ENCODE measurements at places on chromosomes 2 and 18.

DNA sequence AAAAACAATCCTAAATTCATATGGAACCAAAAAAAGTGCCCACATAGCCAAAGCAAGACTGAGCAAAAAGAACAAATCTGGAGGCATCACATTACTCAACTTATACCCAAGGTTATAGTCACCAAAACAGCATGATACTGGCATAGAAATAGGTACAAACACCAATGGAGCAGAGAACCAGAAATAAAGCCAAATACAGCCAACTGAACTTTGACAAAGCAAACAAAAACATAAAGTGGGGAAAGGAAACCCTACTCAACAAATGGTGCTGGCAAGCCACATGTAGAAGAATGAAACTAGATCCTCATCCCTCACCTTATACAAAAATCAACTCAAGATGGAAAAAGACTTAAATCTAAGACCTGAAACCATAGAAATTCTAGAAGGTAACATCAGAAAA, 40.5 kb downstream of the CRYGD start:
- no peak for DNase-seq

DNA sequence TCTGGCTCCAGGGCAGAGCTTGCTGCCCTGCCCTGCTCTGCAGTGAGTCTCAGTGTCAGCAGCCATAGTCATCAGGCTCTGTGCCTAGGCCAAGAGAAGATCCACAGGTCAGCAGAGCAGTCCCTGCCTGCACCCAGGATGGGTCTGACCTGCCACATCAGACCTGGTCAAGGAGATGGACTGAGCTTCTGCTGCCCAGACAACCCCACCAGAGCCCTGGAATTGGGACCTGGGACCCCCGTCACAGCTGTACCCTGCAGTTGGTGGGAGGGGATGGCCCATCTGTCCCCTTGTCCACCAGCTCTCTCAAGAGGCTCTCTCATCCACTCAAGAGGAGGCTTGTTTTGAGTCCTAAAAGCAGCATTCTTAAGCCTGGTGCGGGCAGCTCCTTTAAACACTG, 142.6 kb downstream of the TFCP2L1 start:
- no peak for DNase-seq

DNA sequence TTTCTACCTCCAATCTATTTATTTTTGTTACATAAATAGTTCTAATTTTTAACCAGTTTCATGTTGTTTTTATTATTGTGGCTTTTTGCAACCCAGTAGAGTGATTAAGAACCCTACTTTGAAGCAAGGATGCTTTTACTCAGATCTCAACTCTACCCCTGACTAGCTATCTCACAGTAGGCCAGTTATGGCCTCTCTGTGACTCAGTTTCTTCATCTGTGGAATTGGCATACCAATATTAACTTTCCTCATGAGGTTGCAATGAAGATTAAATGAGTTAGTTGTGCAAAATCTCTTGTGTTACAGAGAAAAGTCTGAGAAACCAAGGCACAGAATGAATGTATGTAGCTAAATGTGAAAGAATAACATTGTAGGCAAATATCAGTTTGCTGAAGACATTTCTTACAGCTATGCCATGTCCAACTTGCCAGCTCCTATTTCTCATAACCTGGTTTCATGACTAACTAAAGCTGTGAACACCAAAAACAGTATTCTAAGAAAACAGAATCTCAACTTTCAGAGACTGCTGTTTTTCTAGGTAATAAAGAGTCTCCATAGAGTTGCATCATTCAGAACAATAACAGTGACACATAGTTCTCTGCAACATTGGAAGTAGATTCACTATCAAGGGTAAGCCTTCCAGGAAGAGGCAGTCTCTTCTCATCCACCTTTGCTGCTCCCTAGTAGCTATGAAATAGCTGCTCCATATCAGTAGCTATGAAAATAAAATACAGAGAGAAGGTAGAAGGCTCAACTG, 33.2 kb upstream of the CYTIP start:
- no peak for DNase-seq

GRCh38 chr2:212157012-212157411, 381.6 kb downstream of the ERBB4 start:
- no peak for DNase-seq

GRCh38 chr18:66826211-66826610, 222.3 kb upstream of the CDH19 start:
- DNase-seq = no peak

- DNase-seq = no peak
Measured at GRCh38 chr2:217096474-217097225, 236.8 kb upstream of the TNP1 start.

DNA sequence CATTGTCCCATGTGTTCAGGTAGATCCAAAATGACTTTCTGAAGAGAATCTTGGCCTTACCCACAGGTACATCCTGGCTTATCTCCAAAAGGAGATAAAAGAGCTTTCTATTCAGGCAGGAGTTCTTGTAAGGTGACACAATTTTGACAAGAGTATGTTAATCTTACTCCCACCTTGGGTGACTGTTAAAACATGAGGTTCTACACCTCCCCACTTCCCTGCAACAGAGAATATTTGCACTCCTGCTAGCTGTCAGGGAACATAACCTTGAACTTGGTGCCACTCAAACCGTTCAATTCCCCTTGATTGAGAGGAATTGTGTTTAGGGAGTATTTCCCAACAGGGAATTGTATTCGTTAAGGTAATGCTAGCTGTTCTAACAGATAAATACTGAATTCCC, 372.5 kb upstream of the KLHL29 start:
- DNase-seq = no peak

GRCh38 chr2:226410247-226410835, 389.3 kb downstream of the IRS1 start:
- no peak for DNase-seq

DNA sequence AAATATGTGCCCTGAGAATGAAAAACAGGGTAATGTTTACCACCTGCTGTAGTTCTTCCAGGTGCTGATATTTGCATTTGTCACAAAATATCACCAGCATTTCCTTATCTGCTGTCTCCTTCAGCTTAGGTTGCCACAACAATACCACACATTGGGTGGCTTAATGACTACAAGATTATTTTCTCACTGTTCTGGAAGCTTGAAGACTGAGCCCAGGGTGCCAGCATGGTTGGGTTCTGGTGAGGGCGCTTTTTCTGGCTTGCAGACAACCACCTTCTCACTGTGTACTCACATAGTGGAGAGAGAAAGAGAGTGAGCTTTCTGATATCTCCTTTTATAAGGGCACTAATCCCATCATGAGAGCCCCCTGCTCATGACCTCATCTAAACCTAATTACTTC, 407.5 kb upstream of the RGPD4 start:
- DNase-seq = no peak

DNA sequence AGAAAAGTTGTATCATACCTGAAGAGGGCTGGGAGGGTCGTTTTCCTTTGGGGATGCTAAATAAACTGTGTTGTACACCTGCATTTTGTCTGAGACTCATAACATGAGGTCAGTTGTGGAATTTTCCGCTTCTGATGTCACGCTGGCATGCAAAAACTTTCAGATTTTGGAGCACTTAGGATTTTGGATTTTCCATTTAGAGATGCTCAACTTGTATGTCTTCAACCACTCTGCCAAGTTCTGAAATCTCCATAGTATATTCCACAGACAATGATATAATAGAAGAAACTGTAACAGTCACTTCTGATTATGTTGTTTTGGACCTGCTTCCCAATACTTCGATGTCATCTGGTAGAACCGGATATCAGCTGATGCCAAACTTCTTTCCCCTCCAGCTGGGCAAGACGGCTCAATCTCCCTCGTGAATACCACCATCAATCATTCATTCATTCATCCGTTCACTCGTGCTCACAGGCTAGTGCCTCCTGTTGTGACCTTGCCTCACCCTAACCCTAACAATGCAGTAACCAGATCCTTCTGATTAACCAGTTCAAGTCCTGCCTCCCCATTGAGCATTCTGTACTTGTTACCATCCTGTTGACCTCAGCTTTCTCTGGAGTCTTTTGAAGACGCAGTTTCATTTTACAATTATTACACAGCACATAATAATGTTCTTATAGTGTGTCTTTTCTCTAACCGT, 5.3 kb upstream of the PLEKHH2 start:
- no peak for DNase-seq

- DNase-seq = no peak
Measured at GRCh38 chr2:234677758-234678538, 181.1 kb upstream of the ARL4C start.
